ENCODE measurements at places on chromosomes 16 and 17.

DNA sequence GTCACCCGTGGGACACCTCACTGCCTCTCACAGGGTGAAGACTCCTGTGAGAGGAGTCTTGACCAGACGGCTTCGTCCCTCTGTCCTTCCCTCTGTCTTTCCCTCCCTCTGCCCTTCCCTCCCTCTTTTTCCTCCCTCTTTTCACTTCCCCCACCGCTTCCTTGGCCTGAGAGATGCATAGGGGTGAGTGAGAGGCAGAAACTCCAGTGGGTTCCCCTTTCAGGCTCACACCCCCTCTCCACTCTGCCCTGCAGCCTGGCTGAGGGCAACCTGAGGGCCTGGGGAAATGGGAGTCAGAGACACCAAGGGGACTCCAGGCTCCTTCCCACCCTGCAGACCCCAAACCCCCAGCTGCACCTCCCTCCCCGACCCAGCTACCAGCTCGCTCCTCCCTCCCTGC is 14.6 kb upstream of the KRT17 start:
- DNase-seq: no peak

DNA sequence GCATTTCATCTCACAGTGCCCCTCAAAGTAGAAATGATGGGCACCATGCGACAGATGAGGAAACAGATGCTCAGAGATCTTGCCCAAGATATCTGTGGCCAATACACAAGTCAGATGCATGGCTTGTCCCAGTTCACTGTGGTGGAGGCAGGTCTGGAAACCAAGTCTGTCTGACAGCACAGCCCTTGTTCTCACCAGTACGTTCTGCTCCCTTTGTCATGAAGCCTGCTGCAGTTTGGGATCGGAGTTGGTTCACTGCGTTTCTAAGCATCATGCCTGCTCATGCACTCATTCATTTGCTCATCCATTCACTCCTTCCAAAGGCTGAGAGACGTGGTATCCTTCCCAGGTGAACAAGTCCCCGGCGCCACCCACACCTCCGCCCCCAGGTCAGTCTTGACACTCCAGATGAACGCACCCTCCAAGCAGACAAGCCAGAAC is 27.2 kb upstream of the MEAK7 start:
- DNase-seq: peak; percentile 35

GRCh38 chr17:76048711-76049110 is 21.6 kb upstream of the EVPL start:
- DNase-seq: no peak

DNA sequence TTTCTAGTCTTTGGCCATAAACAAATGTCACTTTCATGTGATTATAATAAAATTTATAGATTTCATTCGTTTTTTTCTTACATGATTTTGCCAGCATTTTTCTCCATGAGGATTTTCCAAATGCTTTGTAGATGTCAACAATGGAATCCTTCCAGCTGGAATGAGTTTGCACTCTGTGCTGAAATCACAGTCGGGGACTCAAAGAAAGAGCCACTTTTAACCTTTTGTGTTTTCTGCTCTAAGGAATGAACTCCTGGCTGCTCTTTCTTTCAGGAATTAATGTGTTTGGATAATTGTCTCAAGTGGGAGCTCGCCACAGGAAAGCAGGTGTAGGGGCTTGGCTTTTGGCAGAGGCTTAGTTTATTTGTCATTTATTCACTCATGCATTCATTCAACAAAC is 372.3 kb upstream of the SALL1 start:
- no peak for DNase-seq

DNA sequence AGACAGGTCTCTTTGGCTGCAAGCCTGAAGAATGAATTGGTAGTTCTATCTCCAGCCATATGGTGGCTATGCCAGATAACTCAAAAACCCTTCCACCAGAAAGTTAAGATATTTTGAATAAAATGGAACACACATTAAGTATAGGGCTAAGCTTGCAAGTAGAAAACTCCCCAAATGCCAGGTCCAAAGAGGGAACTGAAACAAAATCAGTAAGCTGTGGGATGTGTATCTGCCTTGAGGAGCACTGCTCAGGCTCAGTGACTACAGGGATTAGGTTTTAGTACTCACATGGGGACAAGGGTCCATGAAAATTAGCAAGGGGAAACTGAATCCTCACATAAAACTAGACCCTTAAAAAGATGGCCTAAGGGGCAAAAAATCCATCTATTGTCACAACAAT is 115.7 kb upstream of the PMFBP1 start:
- DNase-seq: no peak
